ENCODE measurements at places on chromosomes 16 and 17. TPM values are rescaled to one million over a fixed set of nuclear protein-coding genes. Genes with fewer than 3 reads are reported as not detected.

DNA sequence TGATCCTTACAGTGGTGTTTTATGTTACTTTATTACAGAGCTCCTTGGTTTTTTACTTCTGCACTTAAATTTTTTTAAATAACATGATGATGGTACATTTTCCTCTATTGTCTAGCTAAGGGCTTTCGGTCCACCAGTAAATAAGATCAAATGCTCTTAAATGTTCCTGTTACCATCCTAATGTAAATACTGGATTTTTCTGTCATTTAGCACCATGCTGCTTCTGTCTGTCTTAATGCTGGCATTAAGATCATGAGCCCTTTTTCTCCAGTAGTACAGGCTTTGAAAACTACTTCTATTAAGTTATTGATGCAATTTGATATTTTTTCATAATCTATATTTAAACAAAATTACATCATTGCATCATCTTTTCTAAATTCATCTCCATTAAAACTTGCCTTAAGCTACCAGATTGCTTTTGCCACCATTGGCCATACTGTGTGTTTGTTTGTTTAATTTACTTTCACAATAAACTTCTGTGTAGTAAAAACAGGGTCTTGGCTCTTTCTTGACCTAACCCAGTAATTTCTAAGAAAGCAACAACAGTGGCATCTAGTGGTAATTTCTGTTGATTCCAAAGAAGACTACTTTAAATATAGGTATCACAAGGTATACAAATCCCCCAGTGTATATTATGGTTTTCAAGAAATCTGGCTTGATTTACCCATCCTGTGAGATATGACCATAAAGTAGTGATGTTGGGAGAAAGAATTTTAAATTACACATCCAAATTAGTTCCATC lies 9.0 kb upstream of the PHAF1 start:
- DNase-seq = no peak

DNA sequence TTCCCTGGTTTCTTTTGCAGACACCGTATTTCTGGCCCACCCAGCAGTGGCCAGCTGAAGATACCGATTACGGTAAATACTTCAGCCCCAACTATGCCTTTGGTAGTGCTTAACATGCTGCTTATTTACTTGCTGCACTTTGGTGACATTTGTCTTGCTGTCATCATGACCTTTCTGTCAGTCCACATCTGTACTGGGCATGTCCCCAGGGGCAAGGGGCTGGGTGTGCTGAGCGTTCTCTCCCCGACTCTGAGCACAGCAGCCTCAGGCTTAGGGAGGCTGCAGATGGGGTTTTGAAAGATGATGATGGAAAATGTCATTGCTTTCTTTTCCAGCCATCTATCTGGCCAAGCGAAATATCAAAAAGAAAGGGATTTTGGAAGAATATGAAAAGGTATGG lies 23.3 kb downstream of the RGS9 start:
- DNase-seq = no peak

GRCh38 chr17:83201206-83202001 lies 122.0 kb downstream of the METRNL start:
- DNase-seq = no peak

Gene NPIPA8
- 3.0 TPM for polyA plus RNA-seq

Data from BJ (cell line).